ENCODE measurements at places on chromosomes 7 and 10.

- DNase-seq, result no peak
These were observed 49.5 kb downstream of the UBE3C start for GRCh38 chr7:157188091-157188665.

DNA sequence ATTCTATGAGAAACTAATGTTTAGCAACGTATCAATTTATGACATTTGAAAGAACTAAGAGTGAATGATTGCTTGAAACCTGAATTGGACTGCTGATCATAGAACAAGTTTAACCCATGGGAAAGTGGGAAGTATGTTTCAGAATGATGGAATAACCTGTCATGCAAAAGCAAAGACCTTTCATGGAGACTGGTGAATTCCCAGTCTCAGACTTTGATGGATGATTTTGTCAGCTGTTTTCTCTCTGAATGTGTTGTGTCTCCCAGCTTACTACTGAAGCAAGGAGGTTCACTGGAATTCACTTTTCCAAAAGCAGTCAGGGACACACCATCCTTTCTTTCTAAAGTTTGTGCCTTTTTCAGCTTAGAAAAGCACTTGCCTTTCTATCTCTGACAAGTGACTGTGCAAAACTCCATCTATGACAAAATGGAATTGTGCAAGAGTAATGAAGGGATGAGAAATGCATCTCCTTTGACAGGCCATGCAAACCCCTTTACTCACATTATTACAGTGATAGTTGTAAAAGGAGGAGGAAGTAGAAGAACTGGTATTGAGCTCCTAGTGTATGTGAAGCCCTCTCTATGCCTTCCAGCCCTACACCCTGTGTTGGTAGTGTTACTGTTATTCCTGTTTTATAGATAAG is 176.1 kb downstream of the PRKG1 start:
- DNase-seq, result no peak

GRCh38 chr10:116737627-116738327 is 4.6 kb downstream of the HSPA12A start:
- DNase-seq, result no peak

- DNase-seq, result no peak
These were observed 22.7 kb upstream of the SMNDC1 start for GRCh38 chr10:110327262-110327914.

- DNase-seq, result no peak
These were observed 417.2 kb upstream of the C7orf33 start for GRCh38 chr7:148173369-148173768.

DNA sequence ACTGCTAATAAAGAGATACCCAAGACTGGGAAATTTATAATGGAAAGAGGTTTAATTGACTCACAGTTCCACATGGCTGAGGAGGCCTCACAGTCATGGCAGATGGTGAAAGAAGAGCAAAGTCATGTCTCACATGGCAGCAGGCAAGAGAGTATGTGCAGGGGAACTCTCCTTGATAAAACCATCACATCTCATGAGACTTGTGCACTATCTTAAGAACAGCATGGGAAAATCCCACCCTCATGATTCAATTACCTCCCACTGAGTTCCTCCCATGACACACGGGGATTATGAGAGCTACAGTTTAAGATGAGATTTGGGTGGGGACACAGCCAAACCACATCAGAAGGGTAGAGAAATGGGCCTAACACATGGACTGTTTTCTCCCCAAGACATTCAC is 156.3 kb downstream of the CCDC71L start:
- no peak for DNase-seq

DNA sequence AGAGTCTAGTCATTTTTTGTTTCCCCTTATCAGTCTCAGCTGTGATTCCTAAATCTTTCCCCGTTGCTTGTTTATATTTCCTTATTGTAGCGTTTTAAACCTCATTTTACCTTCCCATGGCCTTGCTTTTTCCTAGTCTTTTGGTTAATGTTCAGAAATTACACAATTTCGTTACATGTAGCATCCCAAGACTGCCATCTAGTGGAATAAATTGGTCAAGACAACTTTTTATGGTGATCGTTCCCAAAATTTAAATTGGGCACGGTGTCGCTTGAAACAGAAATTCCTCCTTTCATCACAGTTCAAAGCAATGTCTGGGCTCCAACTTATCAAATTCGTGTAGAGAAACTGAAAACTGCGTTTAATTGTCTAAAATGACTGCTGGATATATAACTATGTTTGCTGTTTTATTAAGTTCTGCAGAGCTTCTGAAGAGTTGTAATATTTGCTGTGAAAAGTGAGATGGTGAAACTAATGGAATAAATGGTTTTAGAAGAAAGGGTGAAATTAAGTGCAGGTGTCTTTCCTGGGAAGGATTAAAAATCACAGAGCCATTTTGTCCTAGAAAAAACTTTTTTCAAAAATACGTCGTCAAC is 370.2 kb downstream of the PHF14 start:
- no peak for DNase-seq

DNA sequence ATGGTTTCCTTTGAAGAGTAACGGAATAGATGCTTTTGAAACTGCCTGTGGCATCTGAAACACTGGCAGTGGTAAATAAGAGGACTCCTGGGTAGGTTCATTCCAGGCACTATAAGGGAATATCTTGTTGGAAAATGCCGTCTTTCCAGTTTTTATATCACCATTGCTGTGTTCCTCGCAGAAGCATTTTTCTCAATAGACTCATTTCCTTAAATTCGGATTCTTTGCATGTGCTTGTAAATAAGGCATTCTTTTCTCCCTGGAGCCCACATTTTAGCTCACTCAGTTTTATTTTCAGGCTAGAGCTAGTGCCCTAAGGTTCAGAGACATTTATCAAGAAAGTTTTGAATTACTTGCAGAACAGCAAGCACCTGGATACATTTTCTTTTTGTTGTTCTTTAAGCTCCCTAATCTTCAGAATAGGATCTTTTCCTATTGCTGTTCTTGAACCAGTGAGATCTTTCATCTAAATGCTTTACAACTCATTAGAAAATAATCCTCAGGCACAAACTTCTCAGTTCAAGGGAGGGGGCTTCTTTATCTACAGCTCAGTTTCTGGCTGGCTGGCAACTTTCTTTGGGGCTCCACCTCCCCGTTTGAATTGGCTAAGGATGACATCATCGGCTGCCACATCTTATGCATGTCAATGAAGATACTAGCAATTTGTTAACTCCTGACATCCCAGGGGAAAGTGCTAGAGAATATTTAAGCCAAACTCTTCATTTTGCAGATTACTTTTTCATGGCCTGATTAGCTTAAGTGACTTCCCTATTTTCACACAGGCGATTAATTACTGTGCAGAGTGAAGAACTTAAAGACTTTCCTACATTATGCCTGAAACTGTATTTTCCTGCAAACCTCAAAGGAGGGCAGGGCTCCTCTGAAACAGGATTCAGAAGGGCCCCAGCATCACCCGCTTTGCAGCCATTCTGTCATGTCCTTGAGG is 133.7 kb upstream of the RSU1 start:
- peak; percentile 66 for DNase-seq

- DNase-seq, result no peak
These were observed 169.5 kb downstream of the SNX13 start for GRCh38 chr7:17770710-17771375.

- DNase-seq, result peak; percentile 75
These were observed 90.8 kb downstream of the CHN2 start for GRCh38 chr7:29285444-29285793.

DNA sequence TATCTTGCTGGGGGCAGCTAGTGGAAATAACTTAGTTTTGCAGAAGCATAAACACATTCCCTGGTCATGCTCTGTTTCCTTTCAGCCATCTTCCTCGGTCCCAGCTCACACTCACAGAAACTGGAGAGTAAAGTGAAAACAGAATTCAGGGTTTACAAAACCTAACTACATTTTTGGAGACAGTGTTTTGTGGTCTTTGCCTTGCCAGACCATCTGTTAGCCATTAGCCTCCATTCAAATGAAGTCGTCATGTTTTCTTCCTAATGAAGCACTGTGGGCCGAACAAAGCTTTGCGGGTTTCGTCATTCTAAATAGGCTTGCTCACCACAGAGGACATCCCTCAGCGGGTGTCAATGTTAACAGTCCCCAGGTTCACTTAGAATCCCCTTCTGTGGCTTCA is 214.6 kb upstream of the TMEM72 start:
- DNase-seq, result no peak

DNA sequence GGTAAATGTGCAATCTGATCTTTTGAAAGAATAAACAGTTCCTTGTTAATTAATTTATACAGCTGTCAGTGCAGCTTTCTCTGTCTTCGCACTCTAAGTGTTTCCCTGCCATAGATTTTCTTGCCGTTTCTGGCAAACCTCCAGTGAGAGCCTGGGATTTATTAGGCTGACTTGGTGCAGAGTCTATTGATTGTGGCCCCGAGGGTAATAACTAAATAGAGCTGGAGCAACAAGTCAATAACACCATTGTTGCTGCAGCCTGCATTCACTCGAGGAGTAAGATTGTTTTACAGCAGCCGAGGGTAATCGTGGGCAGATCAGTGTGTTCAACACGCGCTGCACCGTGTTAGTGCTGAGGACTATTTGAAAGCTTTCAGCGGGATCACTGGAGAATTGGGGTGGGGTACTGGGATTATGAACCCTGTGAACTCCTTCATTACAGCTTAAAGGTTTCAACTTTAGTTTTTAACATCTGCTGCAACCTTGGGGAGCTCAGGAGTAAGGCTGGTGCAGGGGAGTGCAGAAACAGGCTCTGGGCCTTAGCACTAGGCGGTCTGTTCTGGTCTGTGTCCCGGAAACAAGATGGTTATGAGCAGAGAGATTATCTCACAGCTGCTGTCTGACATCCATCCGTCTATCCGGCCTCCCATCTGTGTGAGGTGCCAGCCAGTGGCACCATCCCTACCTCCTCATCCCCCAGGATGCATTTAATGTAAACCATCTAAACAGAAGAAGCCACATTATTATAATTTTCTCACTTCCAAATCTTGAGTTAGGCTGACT is 174.0 kb upstream of the TCF7L2 start:
- DNase-seq, result no peak

GRCh38 chr10:133461027-133461426 is 7.3 kb downstream of the SCART1 start:
- DNase-seq, result no peak

DNA sequence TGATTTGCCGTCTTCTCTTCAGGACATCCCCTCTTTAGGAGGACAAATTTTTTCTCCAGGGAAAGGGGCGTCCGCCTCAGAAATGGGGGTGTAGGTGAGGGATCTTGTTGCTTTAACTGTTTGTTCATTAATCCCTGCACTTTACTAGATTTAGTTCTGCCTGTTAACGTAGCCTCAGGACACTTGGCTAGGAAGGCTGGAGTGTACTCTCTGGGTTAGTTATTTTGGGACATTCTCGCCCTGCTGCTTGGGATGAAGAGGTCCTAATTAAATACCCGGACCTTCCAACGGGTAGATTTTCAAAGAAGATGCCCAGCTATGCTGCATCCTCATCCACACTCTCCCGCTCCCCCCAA is 552 bp upstream of the ZNF365 start:
- DNase-seq, result no peak

DNA sequence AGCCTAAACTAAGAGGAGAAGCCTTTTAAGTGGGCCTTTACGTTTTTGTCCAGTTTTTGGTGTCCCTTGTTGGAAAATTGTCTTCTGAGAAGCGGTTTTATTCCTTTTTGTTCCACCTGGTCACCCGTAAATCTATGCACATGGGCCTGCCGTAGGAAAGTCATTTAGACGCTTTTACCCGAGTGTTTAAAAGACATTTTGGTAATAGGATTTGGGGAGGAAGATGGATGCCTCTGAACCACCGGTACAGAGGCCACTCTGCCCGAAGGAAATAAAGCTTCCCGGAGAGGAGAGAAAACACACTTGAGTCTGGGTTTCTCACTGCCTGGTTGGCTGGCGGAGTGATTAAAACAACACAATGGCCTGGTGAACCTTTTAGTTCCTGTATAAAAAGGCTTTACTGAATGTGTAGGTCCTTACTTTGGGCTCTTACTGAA is 760 bp downstream of the THNSL1 start:
- DNase-seq, result no peak

- no peak for DNase-seq
These were observed 229.6 kb downstream of the TMEM26 start for GRCh38 chr10:61223576-61223975.

- DNase-seq, result no peak
These were observed 118.2 kb downstream of the ST7 start for GRCh38 chr7:117071551-117071950.

GRCh38 chr10:130425881-130426435 is 289.8 kb downstream of the GLRX3 start:
- DNase-seq, result no peak

GRCh38 chr10:101060036-101060950 is 1.5 kb upstream of the KAZALD1 start:
- DNase-seq, result peak; percentile 82

- DNase-seq, result no peak
These were observed 60.7 kb downstream of the ABCB4 start for GRCh38 chr7:87414794-87415188.

DNA sequence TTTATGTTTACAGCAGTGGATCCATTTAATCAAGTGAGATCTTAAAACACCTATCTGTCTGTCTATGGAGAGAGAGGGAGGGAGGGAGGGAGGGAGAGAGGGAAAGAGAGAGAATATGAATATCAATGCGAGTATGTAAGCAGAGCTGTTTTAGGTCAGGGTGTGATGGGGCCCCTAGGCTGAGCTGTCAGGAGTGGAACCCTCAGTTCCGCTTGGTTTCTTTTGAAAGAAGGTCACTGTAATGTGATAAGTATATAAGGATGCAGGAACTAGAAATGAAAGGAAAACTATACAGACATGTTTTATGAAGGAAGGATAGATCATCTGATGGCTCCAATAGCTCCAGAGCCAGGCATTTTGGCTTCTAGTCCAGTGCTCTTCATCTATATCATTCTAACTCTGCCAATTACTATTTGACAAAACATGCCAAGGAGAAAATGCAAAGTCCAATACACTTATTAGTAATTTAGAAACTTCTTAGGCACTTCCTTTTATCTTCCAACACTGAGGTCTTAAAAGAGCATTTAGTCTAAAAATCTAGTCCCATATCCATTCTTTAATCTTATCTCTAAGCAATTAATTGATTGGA is 70.3 kb downstream of the NRCAM start:
- no peak for DNase-seq

DNA sequence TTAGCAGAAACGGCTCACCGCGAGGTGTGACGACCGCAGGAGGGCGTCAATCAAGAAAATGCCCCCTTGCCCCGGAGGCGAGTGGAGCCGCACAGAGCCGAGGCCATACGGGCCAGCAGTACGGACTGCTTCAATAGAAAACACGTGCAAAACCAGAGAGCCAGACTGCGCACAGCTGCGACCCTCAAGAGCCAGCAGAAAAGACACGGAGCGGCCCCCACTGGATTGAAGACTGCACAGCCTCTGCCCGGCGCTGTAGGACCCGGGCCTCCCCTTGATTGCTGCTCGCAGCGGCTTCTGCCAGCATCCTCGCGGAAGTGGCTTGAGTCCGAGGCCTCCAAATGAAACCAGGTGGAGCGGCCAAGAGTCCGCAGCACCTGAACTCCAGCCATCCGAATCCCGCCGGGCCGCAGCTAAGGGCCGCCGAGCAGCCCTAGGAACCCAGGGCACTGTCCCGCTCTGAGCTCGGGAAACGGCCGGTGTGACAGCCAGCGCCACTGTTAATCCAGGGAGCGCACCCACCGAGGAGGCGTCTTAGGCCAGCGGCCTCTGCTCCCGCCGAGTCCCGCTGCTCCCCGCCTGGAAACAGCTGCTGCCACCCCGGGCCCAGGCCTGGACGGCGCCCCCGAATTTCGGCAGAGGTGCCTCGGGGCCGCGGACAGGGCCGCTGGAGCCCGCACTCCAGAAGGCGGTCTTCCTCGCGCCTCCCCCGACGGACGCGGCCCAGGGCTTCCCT is 660 bp upstream of the HHEX start:
- no peak for DNase-seq

GRCh38 chr10:58305821-58306220 is 29.0 kb upstream of the UBE2D1 start:
- DNase-seq, result no peak

All from non-pigmented ciliary epithelial cell (primary cell).